ENCODE measurements at places on chromosomes 1 and 21.

DNA sequence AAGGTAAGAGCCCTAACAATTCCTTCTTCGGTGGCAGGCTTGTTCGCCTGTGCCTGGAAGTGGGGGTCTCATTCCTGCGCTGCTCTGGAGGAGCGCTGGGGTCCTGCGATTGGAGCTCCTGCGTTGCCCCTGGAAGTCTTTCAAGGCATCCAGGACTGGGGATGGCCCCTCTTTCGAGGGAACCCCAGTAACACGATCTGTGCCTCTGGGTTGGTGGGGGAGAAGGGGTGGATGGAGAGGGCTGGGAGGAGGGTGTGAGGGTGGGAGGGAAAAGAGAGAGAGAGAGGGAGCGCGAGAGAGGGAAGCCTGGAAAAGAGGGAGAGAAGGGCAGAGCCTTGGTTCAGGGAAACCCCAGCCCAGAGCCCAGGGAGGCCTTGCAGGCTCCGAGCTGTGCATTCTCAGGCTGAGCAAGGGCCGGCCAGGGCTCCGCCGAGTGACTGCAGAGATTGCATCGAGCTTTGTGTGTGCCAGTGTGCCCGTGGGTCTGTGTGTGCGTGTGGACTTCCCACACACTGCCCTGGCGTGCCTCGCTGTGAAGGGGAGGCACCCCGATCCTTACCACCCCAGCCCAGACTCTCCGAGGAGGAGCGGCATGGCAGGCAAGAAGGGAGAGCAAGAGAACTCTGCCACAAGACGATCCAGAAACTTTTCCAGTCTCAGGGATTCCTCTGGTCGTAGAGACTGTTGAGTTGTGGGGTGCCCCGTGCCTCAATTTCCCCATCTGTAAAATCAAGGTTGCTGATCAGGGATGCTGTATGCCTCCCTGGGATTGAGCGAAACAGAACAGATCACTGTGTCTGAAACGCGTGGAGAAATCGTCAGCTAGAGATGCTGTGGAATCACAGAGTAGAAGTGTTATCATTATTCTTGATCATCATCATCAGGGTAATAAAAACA is 619 bp downstream of the BCL9 start:
- H3K27ac ChIP-seq, result no peak overlapping the region
- peak; percentile 18 for DNase-seq
- H3K27me3 ChIP-seq, result peaks cover 7% of the 10 kb centered on the region
- H3K36me3 ChIP-seq, result no peaks in the 10 kb centered on the region
- H3K4me3 ChIP-seq, result no peak overlapping the region
- H3K4me1 ChIP-seq, result peaks cover 6% of the 10 kb centered on the region

DNA sequence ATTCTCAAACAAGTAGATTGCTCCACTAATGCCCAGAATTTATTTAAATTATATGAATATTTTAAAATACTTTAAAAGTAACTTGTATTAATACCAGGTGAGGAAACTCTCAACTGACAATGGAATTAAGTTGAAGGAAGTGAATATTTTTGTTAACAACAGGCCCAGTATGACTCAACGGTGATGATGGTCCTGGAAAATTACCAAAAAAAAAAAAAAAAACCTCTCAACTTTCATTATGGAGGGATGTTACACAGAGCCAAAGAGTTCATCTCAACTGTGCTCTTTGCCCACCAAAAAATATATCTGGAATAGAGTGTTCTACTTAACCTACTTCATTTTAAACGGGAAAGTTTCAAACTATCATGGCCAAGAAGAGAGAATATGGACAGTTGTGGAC is 28.3 kb downstream of the CFH start:
- peaks cover 1% of the 10 kb centered on the region for H3K27me3 ChIP-seq
- H3K27ac ChIP-seq, result peak overlapping the region; percentile 26
- no peak for DNase-seq
- H3K4me1 ChIP-seq, result peaks cover 51% of the 10 kb centered on the region
- peaks cover 28% of the 10 kb centered on the region for H3K36me3 ChIP-seq

- H3K27ac ChIP-seq, result no peak overlapping the region
- H3K4me3 ChIP-seq, result no peak overlapping the region
- peaks cover 59% of the 10 kb centered on the region for H3K4me1 ChIP-seq
- DNase-seq, result no peak
- H3K27me3 ChIP-seq, result peaks cover 11% of the 10 kb centered on the region
Measured at GRCh38 chr1:91805311-91805801, 80.6 kb downstream of the TGFBR3 start.

DNA sequence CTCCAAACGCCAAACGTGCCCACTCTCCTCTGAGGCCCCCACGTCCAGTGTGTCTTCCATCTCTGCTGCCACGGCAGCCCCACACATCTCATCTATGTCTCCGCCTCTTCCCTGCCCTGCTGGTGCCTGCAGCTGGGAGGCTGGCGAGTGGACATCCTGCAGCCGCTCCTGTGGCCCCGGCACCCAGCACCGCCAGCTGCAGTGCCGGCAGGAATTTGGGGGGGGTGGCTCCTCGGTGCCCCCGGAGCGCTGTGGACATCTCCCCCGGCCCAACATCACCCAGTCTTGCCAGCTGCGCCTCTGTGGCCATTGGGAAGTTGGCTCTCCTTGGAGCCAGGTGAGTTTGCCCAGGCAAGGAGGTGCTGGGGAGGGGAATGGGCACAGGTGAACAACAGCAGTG is 8.6 kb downstream of the ADAMTSL4 start:
- H3K4me3 ChIP-seq, result no peak overlapping the region
- DNase-seq, result no peak
- peaks cover 6% of the 10 kb centered on the region for H3K36me3 ChIP-seq
- H3K27me3 ChIP-seq, result no peaks in the 10 kb centered on the region
- no peak overlapping the region for H3K27ac ChIP-seq

GRCh38 chr1:104760017-104760416 is 1010.3 kb downstream of the AMY1C start:
- H3K4me1 ChIP-seq, result no peaks in the 10 kb centered on the region
- no peak for DNase-seq
- H3K36me3 ChIP-seq, result no peaks in the 10 kb centered on the region
- no peak overlapping the region for H3K27ac ChIP-seq

GRCh38 chr1:158255656-158256055 is 1.4 kb downstream of the CD1A start:
- H3K4me3 ChIP-seq, result no peak overlapping the region
- H3K27me3 ChIP-seq, result no peaks in the 10 kb centered on the region
- DNase-seq, result no peak
- H3K27ac ChIP-seq, result no peak overlapping the region
- H3K4me1 ChIP-seq, result no peaks in the 10 kb centered on the region

DNA sequence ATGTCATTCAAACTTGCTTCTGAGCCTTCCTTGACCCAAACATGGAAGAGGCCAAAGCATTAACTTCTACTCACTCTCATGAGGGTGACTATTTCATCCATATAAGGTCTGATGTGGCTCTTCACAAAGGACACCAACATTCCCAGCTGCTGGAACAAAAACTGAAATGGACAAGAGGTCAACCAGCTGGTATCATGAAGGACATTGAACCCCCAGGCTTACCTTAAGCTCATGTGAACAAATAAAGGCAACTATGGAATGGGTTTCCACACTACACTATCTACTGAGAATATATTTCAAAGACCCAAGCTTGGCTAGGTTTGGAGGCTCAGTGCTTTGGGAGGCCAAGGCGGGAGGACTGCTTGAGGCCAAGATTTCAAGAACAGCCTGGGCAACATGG is 26.9 kb downstream of the ANGPTL7 start:
- H3K27me3 ChIP-seq, result no peaks in the 10 kb centered on the region
- H3K27ac ChIP-seq, result no peak overlapping the region
- H3K4me1 ChIP-seq, result no peaks in the 10 kb centered on the region
- H3K36me3 ChIP-seq, result peaks cover 36% of the 10 kb centered on the region
- no peak for DNase-seq
- H3K4me3 ChIP-seq, result no peak overlapping the region

DNA sequence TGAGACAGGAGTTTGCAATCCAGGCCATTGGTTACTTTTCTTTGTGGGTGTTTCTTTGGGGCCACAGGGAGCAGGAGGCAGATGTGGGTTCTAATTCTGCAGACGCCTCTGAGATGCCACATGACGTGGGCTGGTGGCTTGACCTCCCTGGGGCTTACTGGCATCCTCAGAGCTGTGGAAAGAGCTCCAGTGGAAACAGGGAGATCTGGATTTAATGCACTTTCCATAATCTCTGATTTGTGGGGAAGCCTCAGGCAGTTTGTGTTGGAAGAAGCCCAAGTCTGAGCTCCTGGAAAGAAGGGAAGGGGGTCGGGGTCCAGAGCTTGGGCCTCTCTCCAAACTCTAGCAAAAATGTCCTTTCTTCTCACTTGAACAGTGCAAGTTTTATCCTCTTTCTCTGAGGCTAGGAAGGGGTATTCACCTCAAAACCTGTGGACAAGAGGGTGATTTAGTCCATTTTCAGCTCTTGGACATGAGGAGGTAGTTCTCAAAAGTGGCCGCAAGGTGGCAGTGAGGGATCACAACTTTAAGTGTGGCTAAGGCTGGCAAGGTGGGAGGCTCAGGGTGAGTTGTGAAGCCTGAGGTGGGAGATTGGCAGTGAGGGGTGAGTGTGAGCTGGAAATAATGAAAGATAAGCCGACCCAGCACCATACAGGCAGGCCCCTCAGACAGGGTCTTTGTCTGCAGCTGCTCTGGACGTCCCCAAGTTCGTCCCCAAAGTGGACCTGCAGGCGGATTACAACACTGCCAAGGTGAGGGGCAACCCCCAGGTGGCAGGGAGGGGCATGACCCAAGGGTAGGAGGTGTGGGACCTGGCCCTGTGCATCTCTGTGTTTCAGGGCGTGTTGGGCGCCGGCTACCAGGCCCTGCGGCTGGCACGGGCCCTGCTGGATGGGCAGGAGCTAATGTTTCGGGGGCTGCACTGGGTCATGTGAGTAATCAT is 9.2 kb downstream of the IKBKE start:
- peak; percentile 55 for DNase-seq
- peaks cover 22% of the 10 kb centered on the region for H3K4me1 ChIP-seq
- no peak overlapping the region for H3K4me3 ChIP-seq
- H3K27me3 ChIP-seq, result no peaks in the 10 kb centered on the region

- H3K36me3 ChIP-seq, result no peaks in the 10 kb centered on the region
- H3K4me1 ChIP-seq, result no peaks in the 10 kb centered on the region
- H3K27ac ChIP-seq, result no peak overlapping the region
- H3K27me3 ChIP-seq, result peaks cover 15% of the 10 kb centered on the region
Measured at GRCh38 chr1:108041360-108042142, 76.6 kb upstream of the VAV3 start.

DNA sequence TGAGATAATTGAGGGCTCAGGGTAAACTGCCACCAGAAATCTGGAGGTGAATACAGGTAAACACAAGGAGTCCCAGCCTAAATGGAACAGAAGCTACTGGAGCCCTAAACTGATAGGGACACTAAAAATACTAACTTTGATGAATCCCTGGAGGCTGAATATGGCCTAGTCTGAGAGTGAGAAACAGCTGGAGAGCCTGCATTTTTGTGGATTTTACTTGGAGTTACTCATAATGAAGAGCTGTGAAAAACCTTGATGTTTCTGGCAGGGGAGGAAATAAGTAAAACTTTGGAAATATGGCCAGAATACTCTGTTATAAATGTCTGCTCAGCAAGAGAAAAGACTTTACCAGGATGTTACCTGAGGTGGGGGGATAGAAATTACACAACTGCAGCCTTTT is 164.4 kb downstream of the LIPI start:
- H3K27ac ChIP-seq, result no peak overlapping the region
- no peak for DNase-seq
- no peaks in the 10 kb centered on the region for H3K27me3 ChIP-seq

DNA sequence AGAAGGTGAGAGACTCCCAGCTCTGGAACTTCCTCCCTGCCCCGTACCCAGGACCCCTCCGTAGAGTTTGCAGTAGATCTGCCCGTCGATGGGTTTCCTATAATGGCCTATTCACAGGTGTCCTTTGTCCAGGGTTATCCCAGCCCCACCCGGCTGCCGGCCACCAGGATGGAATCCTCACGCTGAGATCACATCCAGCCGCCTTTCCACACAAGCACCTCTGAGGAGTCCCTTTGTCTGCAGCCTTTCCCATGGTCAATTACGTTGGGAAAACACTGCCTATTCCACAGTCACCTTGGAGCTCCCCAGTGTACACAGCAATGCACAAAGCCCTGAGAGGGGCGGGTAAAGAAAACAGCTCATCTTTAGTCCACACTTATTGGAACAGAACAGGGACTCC is 190.0 kb upstream of the EDN2 start:
- no peak for DNase-seq
- peaks cover 80% of the 10 kb centered on the region for H3K4me1 ChIP-seq
- H3K36me3 ChIP-seq, result no peaks in the 10 kb centered on the region
- H3K27ac ChIP-seq, result no peak overlapping the region
- H3K4me3 ChIP-seq, result no peak overlapping the region
- H3K27me3 ChIP-seq, result peaks cover 3% of the 10 kb centered on the region

- H3K4me1 ChIP-seq, result no peaks in the 10 kb centered on the region
- no peaks in the 10 kb centered on the region for H3K27me3 ChIP-seq
- H3K36me3 ChIP-seq, result peaks cover 4% of the 10 kb centered on the region
- no peak overlapping the region for H3K27ac ChIP-seq
- H3K4me3 ChIP-seq, result no peak overlapping the region
Measured at GRCh38 chr1:193581341-193581740, 394.9 kb upstream of the B3GALT2 start.

- H3K4me3 ChIP-seq, result peak overlapping the region; percentile 82
- H3K27me3 ChIP-seq, result peaks cover 2% of the 10 kb centered on the region
- peak; percentile 58 for DNase-seq
- peaks cover 17% of the 10 kb centered on the region for H3K36me3 ChIP-seq
Measured at GRCh38 chr21:34545079-34545884, 33.3 kb upstream of the KCNE1 start.

DNA sequence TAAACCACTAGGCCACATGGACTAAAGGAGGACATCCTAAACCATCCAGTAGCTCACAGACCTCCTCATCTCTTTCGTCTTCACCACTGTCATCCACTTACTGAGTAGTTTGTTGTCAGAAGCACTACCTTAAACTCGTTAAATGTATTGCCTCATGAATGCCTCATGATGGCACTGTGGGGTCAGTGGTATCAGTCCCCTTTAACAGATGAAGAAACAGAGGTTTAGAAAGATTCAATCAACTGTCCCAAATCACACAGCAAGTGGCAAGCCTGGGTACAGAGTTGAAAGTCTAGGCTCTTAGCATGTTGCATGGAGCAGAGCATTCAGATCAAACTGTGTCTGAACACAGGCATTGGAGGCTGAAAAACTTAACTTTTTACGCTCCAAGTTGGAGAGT is 183.6 kb upstream of the KIAA0040 start:
- H3K27me3 ChIP-seq, result peaks cover 6% of the 10 kb centered on the region
- DNase-seq, result no peak
- H3K27ac ChIP-seq, result no peak overlapping the region
- H3K4me1 ChIP-seq, result no peaks in the 10 kb centered on the region
- H3K36me3 ChIP-seq, result no peaks in the 10 kb centered on the region

DNA sequence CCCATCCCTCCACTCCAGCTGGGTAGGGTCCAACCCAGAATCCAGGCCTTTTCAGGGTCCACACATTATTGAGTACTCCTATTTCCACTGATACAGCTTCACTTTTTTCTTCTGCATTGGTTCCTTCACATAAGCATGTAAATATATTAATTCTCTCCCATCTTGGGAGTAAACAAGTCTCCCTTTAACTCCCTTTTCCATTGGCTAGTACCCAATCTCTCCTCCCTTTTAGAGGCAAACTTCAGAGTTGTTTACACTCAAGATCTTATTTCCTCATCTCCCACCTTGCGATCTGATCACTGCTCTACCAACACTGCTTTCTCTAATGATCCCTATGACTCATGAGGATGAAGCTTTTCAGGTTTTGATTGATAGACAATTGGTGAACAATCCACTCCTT is 20.3 kb downstream of the DMAP1 start:
- no peak overlapping the region for H3K4me3 ChIP-seq
- H3K27me3 ChIP-seq, result peaks cover 3% of the 10 kb centered on the region
- H3K27ac ChIP-seq, result no peak overlapping the region
- no peak for DNase-seq

Data from HFFc6 (cell line).